ENCODE measurements at places on chromosomes 13 and 19.

DNA sequence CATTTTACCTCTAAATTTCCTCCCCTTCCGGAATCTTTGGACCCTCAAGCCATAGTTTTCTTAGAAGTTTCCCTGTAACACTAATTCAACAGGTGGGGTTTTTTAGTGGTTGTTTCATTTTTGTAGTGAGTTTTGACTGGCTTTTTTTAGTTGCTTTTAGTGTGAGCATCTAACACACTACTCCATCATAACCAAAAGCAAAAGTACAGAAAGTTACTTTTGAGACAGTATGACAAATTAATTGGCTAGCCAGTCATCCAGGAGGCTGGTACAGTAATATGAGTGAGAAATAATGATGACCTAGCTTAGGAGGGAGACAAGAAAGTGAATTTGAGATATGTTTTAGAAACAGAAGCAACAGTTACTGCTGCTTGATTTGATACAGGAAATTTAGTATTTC, 71.5 kb downstream of the DNAJC15 start:
- no peak for DNase-seq

GRCh38 chr13:44120043-44120442, 240.3 kb downstream of the LACC1 start:
- DNase-seq: peak; percentile 39

GRCh38 chr13:109036078-109036780, 406.8 kb downstream of the MYO16 start:
- DNase-seq: no peak

DNA sequence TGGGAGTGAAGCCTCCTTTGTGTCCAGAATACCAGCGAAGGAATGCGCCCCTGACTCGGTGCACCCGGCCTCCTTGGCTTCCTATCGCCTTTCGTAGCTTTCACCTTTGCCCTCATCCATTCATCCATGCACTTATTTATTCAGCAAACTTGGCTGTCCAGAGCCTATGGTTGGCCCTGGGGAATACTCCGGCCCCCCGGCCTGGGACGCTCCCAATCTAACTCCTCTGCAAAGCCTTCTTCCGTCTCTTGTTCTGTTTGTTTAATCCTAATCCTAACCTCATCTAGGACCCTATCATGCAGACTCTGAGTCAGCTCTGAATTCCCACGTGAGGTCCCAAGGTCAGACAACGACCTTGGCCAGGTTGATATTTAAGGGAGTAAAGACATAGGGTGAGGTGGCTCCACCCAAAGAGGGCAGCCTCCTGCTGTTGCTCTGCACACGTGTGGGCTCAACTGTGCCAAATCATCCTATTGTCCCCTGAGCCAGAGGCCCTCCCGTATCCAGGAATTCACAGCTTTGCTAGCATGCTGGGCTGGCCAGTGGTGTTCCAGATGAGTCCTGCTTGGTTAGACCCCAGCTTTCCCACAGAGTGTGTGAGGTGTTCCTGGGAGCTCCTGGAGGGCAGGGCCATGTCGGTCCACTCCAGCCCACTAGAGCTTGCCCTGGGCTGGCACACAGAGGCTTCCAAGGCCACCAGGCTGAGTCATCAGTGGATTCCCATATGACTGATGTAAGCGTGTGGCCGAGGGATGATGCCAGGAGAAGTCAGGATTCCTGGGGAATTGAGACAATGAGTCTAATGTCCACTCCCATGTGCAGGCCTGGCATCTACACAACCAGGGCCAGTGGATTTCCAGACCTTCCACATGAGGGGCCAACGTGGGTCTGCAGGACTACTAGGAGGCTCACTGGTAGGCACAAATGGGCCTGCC, 6.5 kb upstream of the CCNE1 start:
- DNase-seq: no peak

- no peak for DNase-seq
Measured at GRCh38 chr19:15469513-15470297, 5.4 kb upstream of the RASAL3 start.

DNA sequence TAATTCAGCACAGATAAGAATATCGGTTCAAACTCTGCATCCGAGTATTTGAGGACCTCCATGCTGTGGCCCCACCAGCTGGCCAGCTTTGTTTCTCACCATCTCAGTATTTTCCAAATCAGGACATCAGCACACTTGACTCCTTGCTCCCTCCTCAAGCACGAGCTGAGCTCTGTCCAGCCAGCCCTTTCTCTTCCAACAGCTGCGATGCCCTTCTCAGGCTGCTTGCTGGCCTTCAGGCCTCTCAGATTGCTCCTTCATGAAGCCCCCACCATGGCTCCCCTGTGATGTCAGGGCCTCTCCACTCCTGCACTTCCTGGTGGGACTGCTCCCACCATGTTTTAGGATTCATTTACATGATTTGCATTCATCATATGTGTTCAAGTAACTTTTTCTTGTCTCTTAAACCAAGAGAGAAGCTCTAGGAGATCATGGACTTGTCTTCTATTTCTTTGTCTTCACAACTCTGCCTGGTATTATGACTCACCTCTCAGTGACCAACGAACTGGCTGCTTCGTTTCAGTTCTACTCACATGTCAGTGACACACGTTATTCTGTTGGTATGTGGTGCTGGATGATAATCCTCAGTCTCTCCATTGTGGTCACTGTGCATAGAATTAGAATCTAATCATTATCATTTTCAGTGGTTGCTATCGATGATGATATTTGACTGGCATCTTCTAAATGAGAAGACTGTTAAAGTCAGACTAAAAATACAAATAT, 471.7 kb downstream of the EFNB2 start:
- no peak for DNase-seq

GRCh38 chr13:91655731-91656130, 257.3 kb downstream of the GPC5 start:
- no peak for DNase-seq

- DNase-seq: no peak
Measured at GRCh38 chr19:43743059-43743458, 11.7 kb downstream of the SMG9 start.

- DNase-seq: no peak
Measured at GRCh38 chr19:46428239-46429135, at the start of gene PNMA8C. PNMA8C (minus strand) TSS chr19:46428936; CDS start chr19:46428359, 577 bp downstream.

DNA sequence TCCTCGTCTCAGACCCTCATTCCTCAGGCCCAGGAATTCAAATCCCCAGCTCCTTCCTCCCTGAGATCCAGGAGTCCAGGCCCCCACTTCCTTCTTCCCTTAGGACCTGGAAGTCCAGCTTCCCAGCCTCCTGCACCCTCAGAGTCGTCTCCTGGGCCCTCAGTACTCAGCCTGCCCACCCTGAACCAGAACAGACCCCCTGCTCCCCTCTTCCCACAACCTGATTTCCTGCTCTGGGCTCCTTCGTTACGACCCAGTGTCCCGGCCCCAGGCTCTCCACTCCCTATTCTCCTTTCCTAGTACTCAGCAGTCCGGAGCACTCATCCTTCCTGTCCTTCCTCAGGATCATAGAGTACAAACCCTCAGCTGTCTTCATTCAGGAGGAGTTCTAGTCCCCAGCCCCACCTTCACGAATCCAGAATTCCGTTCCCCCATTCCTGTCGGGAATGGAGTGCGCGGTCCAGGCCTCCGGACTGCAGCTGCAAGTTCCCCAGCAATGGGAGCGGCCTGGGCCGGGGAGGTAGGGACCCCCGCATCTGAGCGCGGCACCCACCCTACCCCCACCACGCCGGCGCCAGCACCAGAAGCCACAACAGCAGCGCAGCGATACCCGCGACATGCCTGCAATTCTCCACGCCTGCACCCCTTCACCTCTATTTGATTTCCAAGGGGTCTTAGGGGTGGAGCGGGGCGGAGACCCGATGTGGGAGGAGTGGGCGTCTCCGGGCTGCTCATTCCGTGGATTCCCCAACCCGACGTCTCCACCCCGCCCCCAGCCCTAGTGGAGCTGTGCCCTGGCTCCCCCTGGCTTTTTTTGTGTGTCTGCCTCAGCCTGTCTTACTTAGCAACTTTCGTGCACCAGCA, 12.7 kb downstream of the EGLN2 start:
- no peak for DNase-seq

DNA sequence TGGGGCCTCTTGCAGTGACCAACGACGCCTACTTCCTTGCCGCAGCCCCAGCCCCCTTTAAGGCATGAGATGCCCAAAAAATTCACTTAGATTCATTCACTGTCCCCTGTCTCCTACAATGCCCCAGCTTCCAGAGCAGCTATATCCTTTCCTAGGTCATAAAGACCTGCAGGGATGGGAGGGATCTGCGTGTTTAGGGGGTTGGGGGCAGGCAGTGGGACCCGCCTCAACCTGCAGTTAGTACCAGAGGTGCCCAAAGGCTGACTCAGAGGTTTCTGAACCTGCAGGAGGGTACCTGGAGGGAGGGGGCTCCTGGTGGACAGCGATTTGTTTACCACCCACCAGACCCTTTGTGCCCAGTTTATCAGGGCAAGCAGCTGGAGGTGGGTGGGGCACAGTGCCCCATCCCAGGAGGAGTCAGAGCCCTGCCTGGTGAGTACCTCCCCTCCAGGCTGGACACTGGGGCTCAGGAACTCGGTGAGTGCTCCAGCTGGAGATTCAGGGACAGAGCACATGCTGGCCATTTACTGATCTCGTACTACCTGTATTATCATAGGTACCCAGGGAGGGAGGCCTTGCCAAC, 10.1 kb downstream of the RPS28 start:
- DNase-seq: no peak

DNA sequence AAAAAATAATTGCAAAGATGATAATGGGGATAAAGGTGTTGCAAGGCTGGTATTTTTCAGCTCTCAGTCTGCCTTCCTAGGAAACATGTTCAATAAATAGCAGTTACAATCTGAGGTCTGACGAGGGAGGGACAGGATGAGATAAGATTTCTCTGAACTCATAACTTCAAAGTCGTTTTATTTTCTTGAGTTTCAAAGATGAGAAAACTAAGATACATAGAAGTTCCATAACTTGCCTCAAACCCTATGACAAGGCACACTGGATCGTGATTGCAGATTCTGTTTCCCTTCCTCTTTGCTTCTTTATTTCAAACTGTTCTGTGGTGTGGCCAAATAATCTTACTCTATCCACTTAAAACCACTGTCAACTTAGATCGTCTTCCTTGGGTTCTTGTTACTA, 327.2 kb downstream of the GPC5 start:
- DNase-seq: no peak

DNA sequence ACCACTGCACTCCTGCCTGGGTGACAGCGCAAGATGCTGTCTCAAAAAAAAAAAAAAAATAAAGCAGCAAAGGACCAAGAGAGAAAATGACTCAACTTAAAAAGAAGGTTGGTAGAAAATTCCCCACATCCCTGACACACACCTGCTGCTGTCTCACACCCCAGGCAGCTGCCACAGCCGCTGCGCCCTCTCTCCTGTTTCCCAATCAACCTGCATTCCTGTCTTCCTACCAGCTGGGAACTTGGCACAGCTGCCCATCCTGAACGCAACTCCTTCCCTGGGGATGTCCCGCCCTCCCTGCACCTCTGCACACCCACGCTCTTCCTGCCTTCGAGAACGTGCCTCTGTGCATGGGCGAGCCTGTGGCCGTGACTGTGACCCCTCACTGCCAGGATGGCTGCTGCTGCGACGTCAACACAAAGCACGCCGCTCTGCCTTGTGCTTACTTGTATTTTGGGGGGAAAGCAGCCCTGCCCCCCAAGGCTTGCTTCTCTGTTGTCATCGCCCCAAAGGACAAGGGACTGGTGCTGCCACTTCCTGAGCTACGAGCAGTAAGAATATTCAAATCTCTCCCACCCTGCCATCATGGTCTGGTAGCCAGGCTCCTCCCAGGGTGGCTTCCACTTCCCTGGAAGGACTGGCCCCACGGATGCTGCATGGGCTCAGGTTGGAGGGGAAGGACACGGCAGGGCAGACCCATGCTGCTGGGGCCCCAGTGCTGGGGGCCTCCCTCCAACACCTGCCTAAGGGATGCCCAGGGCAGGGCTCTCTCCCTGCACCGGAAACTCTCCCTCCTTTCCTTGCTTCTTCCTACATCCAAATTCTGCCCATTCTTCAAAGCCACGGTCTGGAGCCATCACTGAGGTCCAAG, 20.7 kb downstream of the SH3GL1 start:
- no peak for DNase-seq

DNA sequence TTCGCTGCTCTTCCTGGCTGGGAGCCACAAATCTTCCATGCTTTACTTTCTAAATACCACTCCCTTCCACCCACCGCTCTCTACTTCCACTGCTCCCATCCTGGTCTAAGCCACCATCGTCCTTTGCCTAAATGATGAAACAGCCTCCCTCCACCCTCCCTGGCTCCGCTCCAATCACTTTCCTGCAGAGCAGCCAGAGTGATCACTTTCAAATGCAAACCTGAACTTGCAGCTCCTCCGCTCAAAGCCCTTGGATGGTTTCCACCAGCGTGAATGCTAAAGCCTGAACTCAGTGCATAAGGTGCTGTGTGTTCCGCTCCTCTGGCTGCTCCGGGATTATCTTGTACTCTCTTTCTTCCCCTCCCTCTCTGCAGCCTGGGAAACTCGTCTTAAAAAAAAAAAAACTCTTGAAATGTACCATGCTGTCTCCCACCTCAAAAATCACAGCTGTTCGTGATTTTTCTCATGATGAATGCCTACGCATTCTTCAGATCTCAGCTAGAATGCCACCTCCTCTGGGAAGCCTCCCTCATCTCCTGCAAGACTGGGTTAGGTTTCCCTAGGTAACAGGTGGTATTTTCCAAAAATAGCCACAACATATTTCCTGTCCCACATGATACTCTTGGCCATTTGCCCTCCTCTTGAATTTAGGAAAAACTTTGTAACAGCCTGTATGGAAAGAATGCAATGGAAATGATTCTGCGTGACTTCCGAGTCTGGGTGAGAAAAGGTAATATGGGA, 3.7 kb upstream of the SIN3B start:
- DNase-seq: peak; percentile 93

- no peak for DNase-seq
Measured at GRCh38 chr19:30719999-30720345, 347.8 kb downstream of the ZNF536 start.

DNA sequence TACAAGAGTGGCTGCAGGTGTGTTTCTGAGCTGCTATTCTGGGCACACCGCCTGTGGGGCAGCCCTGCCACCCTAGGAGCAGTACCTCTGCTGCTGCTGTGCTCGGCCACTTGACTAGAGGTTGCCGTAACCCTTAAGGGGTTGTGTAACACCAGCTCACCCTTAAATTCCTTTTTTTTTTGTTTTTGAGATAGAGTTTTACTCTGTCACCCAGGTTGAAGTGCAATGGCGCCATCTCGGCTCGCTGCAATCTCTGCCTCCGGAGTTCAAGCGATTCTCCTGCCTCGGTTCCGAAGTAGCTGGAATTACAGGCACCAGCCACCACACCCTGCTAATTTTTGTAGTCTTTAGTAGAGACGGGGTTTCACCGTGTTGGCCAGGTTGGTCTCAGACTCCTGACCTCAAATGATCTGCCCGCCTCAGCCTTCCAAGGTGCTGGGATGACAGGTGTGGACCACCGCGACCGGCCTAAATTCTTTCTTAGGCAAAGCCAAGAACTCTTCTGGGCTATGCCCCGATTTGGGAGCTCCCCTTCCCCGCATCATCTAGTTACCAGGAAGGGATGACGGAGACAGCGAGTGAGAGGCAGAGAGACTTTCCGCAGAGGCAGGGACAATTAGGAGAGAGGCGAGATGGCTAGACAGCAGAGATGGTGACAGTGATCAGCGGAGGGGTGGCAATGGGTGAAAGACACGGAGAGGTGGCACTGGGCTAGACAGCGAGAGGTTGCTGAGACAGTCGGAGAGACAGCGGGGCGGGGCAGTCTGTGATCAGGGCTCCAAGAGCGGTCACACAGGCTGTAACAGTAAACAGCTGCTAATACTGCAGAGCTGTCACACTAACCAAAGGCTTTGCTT, 4.4 kb upstream of the LILRA5 start:
- DNase-seq: no peak
